ENCODE measurements at places on chromosomes 1 and 21.

GRCh38 chr1:90162216-90162615 is 167.3 kb downstream of the ZNF326 start:
- DNase-seq = no peak

- DNase-seq = no peak
These were observed 109.0 kb downstream of the NGF start for GRCh38 chr1:115229016-115229415.

DNA sequence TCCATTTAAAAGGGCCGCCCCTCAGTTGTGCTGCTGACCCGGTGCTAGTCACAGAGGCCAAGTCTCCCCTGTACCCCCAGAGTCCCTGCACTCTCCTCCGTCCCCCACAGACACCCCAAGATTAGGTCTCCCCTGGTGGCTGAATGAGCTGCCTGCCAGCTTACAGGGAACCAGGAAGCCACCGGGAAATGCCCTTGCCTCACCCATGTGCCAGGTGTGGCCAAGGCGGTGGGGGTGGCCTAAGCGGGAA is 32.7 kb downstream of the HSPG2 start:
- no peak for DNase-seq

GRCh38 chr1:204112876-204113730 is 38.7 kb downstream of the ETNK2 start:
- DNase-seq = no peak

- DNase-seq = peak; percentile 11
These were observed at the start of gene SPAG17 for GRCh38 chr1:118185084-118185832. Gene SPAG17, minus strand, starts transcription at chr1:118185228. Its CDS starts 71 bp downstream, at chr1:118185157.

GRCh38 chr1:184965944-184966860 is 8.1 kb downstream of the NIBAN1 start:
- DNase-seq = no peak

GRCh38 chr1:58430421-58431275 is 115.9 kb downstream of the OMA1 start:
- no peak for DNase-seq

DNA sequence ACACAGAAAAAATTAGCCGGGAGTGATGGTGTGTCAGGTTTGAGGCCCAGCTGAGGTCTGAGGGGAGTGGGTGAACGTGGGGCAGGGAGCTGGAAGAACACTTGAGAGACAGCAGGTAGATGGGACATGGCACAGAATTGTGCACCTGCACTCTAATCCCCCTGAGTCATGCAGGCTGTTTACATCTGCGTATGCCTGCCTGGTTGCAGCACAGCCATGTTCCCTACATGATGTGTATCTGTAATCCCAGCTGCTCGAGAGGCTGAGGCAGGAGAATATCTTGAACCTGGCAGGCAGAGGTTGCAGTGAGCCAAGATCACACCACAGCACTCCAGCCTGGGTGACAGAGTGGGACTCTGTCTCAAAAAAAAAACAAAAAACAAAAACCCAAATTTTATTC is 44.8 kb downstream of the ATP5PO start:
- DNase-seq = no peak

DNA sequence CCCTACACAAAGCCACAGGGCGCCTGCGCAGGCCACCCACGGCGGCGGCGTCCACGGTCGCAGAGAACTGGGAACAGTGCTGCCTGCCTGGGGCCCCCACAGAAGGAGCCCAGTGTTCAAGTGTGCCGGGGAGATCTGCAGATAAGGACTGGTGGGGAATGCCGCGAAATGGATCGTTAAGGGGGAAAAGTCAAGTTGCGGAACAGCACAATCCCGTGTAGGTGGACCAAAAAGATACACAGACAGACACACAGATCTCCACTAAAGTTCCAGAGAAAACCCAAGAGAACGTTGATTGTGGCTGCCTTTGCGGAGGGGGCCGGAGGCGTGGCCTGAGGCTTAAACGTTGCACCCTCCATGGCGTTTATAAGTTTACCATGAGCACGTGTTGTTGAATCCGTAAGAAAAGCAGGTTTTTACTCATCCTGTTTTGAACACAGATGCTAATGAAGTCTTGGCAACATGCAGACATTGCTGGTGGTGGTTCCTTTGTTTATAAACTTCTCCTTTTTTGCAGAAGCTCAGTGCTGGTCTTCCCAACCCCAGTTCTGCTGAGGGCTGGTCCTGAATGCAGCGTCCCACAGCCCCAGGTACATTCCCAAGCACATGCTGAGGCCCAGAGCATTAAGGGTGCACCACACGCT is 4.1 kb downstream of the SPATC1L start:
- no peak for DNase-seq

DNA sequence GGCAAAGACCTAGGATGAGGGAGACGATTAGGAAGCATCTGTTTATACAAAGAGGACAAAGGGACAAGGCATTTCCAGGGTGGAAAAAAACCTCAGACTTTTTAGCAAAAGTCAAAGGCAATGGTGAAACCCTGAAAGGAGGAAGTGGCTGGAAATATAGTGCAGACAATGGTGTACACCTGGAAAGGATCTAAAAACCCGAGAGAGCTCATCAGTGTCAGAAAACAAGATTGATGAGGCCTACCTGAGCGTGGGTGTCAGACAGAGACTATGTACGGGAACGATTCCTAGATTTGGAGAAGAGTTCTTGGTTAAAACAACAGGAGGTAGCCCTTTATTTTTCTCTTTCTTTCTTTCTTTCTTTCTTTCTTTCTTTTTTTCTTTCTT is 68.8 kb upstream of the HUNK start:
- DNase-seq = no peak

- no peak for DNase-seq
These were observed 71.0 kb downstream of the RGS13 start for GRCh38 chr1:192706936-192707335.

- DNase-seq = no peak
These were observed 61.2 kb upstream of the ABCG1 start for GRCh38 chr21:42157606-42158310.

GRCh38 chr1:3676581-3677470 is 24.5 kb downstream of the TP73 start:
- DNase-seq = no peak

DNA sequence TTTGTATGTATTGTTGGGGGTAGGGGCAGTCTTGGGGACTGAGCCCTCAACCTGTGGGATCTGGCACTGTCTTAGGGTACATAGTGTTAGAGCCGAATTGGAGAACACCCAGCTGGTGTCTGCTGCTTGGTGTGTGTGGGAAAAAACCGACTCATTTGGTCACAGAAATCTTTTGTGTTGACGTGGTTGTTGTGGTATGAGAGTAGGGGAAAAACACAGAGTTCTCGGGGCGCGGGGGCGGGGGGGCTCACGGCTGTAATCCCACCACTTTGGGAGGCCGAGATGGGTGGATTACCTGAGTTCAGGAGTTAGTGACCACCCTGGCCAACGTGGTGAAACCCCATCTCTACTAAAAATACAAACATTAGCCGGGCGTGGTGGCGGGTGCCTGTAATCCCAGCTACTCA is 15.3 kb upstream of the SRSF10 start:
- DNase-seq = no peak

GRCh38 chr1:46003315-46003714 is 129.1 kb downstream of the PIK3R3 start:
- DNase-seq = no peak

- DNase-seq = no peak
These were observed 49.8 kb upstream of the RIPK4 start for GRCh38 chr21:41816583-41817165.

- no peak for DNase-seq
These were observed 93.0 kb upstream of the SLC44A3 start for GRCh38 chr1:94726981-94727685.

DNA sequence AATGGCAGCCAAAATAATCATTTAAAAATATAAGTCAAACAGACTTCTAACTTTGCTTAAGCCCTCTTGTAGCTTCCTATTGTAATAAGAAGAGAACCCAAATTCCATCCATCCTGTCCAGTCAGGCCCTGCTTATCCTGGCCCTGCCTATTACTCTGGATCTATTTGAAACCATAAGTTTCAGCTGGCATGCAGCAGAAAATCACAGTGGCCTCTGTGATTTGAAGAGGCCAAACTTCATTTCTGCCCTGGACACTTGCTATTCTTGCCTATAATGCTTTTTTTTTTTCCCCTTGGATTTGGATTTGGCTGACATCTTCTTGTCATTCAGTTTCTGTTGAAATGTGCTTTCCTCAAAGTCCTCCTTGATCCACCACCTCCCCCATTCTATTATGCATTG is 642.8 kb downstream of the USP25 start:
- no peak for DNase-seq

DNA sequence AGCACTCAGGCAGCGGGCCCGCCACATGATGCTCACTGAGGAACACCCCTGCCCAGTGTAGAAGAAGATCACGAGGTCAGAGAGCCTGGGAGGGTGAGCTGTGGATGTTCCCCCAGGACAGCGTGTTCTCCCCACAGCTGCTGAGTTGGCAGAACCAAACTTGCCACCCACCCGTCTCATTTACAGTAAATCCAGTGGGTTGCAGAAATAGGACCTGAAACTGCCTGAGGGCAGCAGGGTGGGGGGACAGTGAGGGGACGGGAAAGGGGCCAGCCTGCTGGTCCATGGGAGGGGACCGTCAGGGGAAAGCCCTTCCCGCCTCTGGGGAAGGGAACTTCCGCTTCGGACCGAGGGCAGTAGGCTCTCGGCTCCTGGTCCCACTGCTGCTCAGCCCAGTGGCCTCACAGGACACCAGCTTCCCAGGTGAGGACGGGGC is at the start of gene C1QB:
TSS of gene C1QB (plus strand) at position 356 of the 436 bp plus-strand sequence. CDS start 6,227 bp downstream, outside the sequence.
- DNase-seq = no peak

DNA sequence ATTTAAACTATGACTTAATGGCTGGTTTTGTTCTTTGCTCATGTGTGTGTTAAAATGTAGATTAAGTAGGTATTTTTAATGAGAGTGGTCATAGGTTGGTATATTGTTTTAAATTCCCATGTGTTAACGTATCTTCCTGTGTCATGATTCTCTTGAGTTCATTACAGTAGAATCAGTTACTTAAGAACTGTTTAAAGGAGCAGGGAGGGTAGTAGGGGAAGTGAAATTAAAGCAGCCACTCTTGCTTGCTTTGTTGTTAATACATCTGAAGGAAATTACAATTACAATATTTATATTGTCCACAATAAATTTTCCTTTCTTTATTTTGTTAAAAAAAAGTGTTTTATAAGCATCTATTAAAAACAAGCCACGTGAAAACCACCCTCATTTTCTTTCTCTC is 119.2 kb upstream of the KIAA1614 start:
- DNase-seq = no peak

- no peak for DNase-seq
These were observed 685 bp downstream of the CRTC2 start for GRCh38 chr1:153957744-153958110.

- DNase-seq = no peak
These were observed 12.5 kb upstream of the GPR153 start for GRCh38 chr1:6273380-6273891.
